ENCODE measurements at places on chromosomes 12 and 14.
A peak's percentile ranks its signal among the peaks of the same experiment; 100 is the strongest.

GRCh38 chr14:60327447-60328331 is 78.7 kb downstream of the PPM1A start:
- H3K4me3 ChIP-seq, result peak overlapping the region; percentile 28
- H3K4me1 ChIP-seq, result peaks cover 10% of the 10 kb centered on the region
- no peaks in the 10 kb centered on the region for H3K36me3 ChIP-seq
- DNase-seq, result peak; percentile 68
- H3K27me3 ChIP-seq, result no peaks in the 10 kb centered on the region

- H3K27ac ChIP-seq, result no peak overlapping the region
- no peaks in the 10 kb centered on the region for H3K36me3 ChIP-seq
- no peaks in the 10 kb centered on the region for H3K4me1 ChIP-seq
- no peaks in the 10 kb centered on the region for H3K27me3 ChIP-seq
Observed at GRCh38 chr14:21915826-21916225, 242.2 kb upstream of the OR4E1 start.

DNA sequence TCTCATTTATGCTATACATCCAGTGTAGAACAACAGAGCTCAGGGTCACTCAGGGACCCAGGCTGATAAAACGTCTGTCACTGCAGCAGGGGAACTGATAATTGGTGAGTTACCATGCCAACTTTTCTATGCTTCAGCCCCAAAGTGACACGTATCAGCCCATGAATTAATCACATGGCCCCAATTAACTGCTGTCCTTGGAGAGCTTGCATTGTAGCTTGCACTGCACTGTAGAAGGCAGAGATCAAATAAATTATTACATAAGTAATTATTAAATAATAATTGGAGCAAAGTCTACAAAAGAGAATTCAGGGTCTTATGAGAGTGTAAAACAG is 144.6 kb downstream of the SUDS3 start:
- no peaks in the 10 kb centered on the region for H3K36me3 ChIP-seq
- H3K4me1 ChIP-seq, result no peaks in the 10 kb centered on the region
- no peaks in the 10 kb centered on the region for H3K27me3 ChIP-seq
- DNase-seq, result no peak
- H3K27ac ChIP-seq, result no peak overlapping the region

DNA sequence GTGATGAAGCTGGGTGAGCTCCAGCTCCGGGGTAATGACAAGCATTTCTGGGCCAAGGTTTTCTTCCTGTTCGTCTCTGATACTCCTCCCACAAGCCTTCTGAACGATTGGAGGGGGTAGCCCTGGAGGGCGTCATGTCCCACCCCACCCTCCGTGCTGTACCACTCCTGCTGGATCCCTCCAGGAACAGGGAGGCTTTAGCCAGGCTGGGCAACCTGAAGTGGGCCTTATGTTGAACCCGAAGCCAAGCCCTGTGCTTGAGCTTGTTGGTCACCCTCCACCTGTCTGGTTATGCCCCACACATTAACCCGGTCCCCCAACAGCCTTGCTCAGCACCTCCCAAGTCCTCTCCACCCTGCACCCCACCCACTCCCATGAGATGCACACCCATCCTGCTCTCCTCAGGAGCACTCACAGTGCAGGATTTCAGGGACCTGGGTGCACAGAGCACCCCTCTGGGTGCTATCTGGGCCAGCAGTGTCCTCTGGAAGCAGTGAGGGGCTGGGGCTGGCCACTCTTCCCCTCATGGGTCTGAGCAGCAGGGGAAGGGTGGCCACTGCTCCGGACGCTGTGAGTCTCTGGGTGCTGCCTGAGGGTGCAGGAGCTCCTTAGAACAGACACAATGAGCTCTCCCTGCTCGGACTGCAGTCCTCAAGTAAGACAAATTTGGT is 6.8 kb upstream of the KRT83 start:
- H3K27me3 ChIP-seq, result no peaks in the 10 kb centered on the region
- no peaks in the 10 kb centered on the region for H3K36me3 ChIP-seq
- peak; percentile 4 for DNase-seq
- no peak overlapping the region for H3K27ac ChIP-seq
- H3K4me1 ChIP-seq, result no peaks in the 10 kb centered on the region

DNA sequence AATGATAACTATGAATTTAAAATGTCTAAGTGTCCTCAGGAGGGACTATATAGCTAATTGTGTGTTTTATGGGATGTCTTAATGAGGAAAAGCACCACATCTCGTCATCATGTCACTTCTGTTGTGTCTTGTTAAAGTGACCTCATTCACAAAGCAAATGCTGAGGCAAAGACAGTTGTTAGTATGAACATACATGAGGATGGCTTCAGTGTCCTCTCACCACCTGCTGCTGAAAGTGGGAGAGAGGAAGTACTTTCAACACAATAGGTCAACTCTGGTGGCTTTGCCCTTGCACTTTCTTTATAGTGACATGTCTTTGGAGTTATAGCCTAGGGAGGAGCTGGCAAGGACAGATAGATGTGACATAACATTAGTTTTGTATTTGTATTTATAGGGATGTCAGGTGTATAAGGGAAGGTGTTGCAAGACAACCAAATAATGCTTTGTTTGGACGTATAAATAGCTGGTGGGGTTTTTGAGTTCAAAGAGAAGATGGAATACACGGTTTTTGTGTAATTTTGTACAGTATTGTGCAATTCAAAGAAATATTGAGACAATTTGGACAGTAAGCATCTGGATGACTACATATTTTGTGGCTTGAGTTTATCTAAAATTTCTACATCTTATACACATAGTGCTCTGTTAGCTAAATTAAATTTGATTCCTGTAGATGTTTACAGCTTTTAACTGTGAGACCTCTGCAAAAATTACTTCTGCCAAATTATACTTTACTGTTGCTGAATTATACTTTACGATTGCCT is 131.7 kb upstream of the ATP2B1 start:
- no peaks in the 10 kb centered on the region for H3K27me3 ChIP-seq
- no peak overlapping the region for H3K27ac ChIP-seq
- H3K36me3 ChIP-seq, result no peaks in the 10 kb centered on the region
- H3K4me3 ChIP-seq, result no peak overlapping the region
- no peak for DNase-seq

DNA sequence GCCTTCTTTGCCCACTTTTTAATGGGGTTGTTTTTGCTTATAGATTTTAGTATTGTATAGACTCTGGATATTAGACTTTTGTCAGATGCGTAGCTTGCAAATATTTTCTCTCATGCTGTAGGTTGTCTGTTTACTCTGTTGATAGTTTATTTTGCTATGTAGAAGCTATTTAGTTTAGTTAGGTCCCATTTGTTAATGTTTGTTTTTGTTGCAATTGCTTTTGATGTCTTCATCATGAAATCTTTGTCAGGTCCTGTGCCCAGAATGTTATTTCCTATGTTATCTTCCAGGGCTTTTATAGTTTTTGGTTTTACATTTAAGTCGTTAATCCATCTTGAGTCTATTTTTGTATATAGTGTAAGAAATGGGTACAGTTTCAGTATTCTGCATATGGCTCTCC is 30.0 kb upstream of the LYZ start:
- no peak overlapping the region for H3K4me3 ChIP-seq
- peaks cover 3% of the 10 kb centered on the region for H3K27me3 ChIP-seq
- H3K4me1 ChIP-seq, result no peaks in the 10 kb centered on the region
- no peak for DNase-seq
- H3K36me3 ChIP-seq, result no peaks in the 10 kb centered on the region

DNA sequence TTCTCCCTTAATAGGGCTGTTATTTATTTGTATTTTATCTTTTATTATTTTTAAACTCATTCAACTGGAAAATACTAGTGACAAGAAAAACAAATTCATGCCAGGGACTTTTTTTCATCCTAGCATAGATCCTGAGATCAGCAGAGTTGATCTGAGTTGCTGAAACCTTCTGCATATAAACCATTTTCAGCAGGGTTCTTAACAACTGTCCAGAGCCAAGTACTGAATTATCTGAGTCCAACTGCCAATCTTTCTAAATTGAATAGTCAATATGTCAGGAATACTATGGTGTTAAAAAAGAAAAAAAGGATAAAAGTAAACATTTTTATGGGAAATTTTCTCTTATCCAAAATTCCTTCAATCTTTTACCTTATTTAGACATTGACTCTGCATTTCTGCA is 28.6 kb downstream of the CDC42BPB start:
- no peak overlapping the region for H3K27ac ChIP-seq
- H3K36me3 ChIP-seq, result no peaks in the 10 kb centered on the region
- H3K4me3 ChIP-seq, result no peak overlapping the region
- no peaks in the 10 kb centered on the region for H3K27me3 ChIP-seq
- DNase-seq, result no peak
- peaks cover 27% of the 10 kb centered on the region for H3K4me1 ChIP-seq

DNA sequence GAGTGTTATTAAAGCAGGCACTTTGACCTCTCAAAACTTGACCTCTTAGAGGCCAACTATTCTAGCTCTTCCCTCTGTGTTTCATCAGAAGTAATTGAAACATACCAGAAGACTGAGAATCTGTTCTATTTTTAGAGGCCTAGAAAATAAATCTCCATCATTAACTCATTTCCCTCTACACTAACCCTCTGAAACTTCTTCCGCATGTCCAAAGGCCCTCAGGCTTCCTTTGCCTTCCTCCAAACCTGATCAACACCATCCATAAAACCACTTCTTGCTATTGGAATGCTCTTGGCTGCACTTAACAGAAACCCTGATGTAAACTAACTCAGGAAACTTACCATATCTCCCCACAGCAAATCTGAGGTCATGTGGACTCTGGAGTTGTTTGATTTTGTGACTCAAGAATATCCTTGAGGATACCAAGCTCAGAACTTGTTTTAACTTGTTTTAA is 196.4 kb downstream of the RPAP3 start:
- H3K27ac ChIP-seq, result no peak overlapping the region
- DNase-seq, result no peak
- no peaks in the 10 kb centered on the region for H3K36me3 ChIP-seq
- H3K27me3 ChIP-seq, result no peaks in the 10 kb centered on the region

GRCh38 chr12:106839333-106839732 is 64.9 kb downstream of the RIC8B start:
- DNase-seq, result no peak
- H3K36me3 ChIP-seq, result no peaks in the 10 kb centered on the region
- no peak overlapping the region for H3K27ac ChIP-seq
- H3K4me1 ChIP-seq, result peaks cover 37% of the 10 kb centered on the region

GRCh38 chr12:83432176-83432719 is 745.5 kb downstream of the TMTC2 start:
- no peak overlapping the region for H3K4me3 ChIP-seq
- no peak overlapping the region for H3K27ac ChIP-seq
- no peaks in the 10 kb centered on the region for H3K27me3 ChIP-seq
- DNase-seq, result no peak
- H3K4me1 ChIP-seq, result no peaks in the 10 kb centered on the region

DNA sequence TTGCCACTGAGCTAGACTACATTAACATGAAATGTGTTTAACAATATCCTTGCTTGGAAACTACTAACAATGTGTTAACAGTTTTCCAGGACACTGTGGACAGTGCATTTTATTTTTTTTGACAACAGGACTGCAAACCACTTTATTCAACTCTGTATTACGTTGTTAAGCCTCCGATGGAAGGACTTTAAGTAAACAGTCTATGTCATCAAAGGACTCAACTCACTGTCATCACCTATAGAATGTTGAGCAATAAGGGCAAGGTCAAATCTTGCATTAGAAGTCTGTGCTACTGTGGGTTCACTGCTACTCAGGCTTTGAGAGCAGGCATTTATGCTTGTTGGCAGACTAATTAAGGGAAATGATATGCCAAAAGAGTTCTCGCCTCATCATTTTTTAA is 483.7 kb downstream of the FLRT2 start:
- H3K4me3 ChIP-seq, result no peak overlapping the region
- H3K27me3 ChIP-seq, result no peaks in the 10 kb centered on the region
- DNase-seq, result no peak
- H3K4me1 ChIP-seq, result no peaks in the 10 kb centered on the region
- no peak overlapping the region for H3K27ac ChIP-seq

GRCh38 chr14:92480856-92481255 is 32.7 kb upstream of the RIN3 start:
- H3K4me3 ChIP-seq, result no peak overlapping the region
- no peaks in the 10 kb centered on the region for H3K4me1 ChIP-seq
- H3K27me3 ChIP-seq, result no peaks in the 10 kb centered on the region
- no peaks in the 10 kb centered on the region for H3K36me3 ChIP-seq

GRCh38 chr12:64093689-64094088 is 128.4 kb downstream of the KICS2 start:
- peaks cover 7% of the 10 kb centered on the region for H3K4me1 ChIP-seq
- H3K27ac ChIP-seq, result no peak overlapping the region
- no peak for DNase-seq
- no peaks in the 10 kb centered on the region for H3K27me3 ChIP-seq

GRCh38 chr14:31400031-31400638 is 20.2 kb downstream of the HEATR5A start:
- peaks cover 4% of the 10 kb centered on the region for H3K4me1 ChIP-seq
- H3K4me3 ChIP-seq, result no peak overlapping the region
- no peak overlapping the region for H3K27ac ChIP-seq
- no peaks in the 10 kb centered on the region for H3K27me3 ChIP-seq
- no peak for DNase-seq
- H3K36me3 ChIP-seq, result peaks cover 47% of the 10 kb centered on the region

GRCh38 chr14:87754520-87755223 is 238.3 kb downstream of the GALC start:
- H3K27ac ChIP-seq, result no peak overlapping the region
- no peaks in the 10 kb centered on the region for H3K4me1 ChIP-seq
- no peaks in the 10 kb centered on the region for H3K36me3 ChIP-seq
- H3K27me3 ChIP-seq, result no peaks in the 10 kb centered on the region
- no peak for DNase-seq

GRCh38 chr12:72499244-72499643 is 227.1 kb downstream of the TRHDE start:
- no peaks in the 10 kb centered on the region for H3K27me3 ChIP-seq
- no peak overlapping the region for H3K4me3 ChIP-seq
- no peak overlapping the region for H3K27ac ChIP-seq

- H3K4me1 ChIP-seq, result peaks cover 14% of the 10 kb centered on the region
- H3K27ac ChIP-seq, result peak overlapping the region; percentile 8
- H3K27me3 ChIP-seq, result no peaks in the 10 kb centered on the region
- no peak overlapping the region for H3K4me3 ChIP-seq
Observed at GRCh38 chr14:72722201-72722785, 171.6 kb downstream of the DPF3 start.

- peak overlapping the region; percentile 78 for H3K4me3 ChIP-seq
- H3K4me1 ChIP-seq, result peaks cover 27% of the 10 kb centered on the region
- H3K27ac ChIP-seq, result peak overlapping the region; percentile 79
- no peaks in the 10 kb centered on the region for H3K36me3 ChIP-seq
- H3K27me3 ChIP-seq, result peaks cover 15% of the 10 kb centered on the region
- no peak for DNase-seq
Observed at GRCh38 chr12:48813465-48814261, 4.6 kb upstream of the CACNB3 start.

DNA sequence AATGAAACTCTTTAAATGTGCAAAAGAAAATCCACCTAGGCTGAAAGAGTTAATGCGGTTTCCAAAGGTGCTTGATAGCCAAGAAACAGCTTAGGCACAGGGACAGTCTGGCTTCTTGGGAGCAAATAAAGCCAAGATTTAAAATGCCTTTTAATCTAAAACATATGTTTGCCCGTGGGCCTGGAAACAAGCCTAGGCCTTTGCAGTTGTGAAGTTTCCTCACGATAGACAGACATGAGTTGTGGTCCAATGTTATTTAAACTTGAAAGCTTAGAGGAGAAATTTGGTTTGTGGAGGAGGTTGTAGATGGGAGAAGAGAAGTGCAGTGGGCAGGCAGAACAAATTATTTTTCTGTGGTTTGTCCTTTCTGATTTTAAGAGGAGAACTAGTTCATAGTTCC is 29.8 kb downstream of the PROX2 start:
- DNase-seq, result no peak
- no peaks in the 10 kb centered on the region for H3K4me1 ChIP-seq
- no peak overlapping the region for H3K27ac ChIP-seq
- no peaks in the 10 kb centered on the region for H3K27me3 ChIP-seq
- no peak overlapping the region for H3K4me3 ChIP-seq
- H3K36me3 ChIP-seq, result no peaks in the 10 kb centered on the region

Measured in gastrocnemius medialis (tissue), 4 donors.